NCI-H2081 (cell line): ENCODE measurements at places on chromosomes 13 and 19.

DNA sequence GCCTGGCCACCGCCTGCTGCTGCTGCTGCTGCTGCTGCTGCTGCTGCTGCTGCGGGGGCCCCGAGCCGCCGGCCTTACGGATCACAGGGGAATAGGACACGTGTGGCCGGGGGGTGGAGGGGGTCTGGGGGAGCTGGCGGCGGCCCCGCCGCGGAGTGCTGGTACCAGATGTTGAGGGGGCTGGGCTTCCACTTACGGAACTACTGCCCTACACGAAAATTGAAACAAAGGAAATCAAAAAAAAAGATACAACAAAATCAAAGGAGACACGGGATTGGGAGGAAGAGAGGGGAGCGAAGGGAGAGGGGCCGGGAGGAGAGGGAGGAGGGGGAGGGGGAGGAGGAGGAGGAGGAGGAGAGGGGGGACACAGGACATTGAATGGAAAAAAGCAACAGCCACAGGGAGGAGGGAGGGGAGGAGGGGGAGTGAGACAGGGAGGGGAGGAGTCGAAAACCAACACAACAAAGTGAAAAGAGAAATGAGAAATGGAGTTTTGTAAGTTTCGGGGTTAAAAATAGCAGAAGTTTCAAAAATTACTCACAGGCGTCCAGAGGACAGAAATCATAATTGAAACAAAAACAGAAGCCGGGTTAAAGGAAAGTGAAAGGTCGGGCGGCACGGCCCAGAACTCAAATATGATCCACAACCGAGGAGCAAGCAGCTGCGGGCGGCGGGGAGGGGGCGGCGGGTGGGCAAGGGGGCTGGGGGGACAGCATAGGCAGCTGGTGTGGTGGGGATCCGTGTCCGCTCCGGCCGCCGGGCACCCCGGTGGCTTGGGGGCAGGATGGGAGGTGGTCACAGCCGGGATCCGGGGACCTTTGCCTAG is 57.8 kb downstream of the IER2 start:
- DNase-seq: no peak

GRCh38 chr13:46536341-46536740 is 16.6 kb upstream of the LRCH1 start:
- DNase-seq: no peak

GRCh38 chr13:33193428-33193974 is 92.1 kb downstream of the STARD13 start:
- DNase-seq: no peak

GRCh38 chr19:49434907-49435583 is 6.3 kb downstream of the SLC17A7 start:
- DNase-seq: no peak

GRCh38 chr19:30255791-30256495 is 116.2 kb upstream of the ZNF536 start:
- no peak for DNase-seq

- DNase-seq: no peak
Observed at GRCh38 chr13:77894743-77895142, 23.9 kb downstream of the EDNRB start.

- no peak for DNase-seq
Observed at GRCh38 chr19:38908911-38909310, 3.1 kb downstream of the CCER2 start.

- DNase-seq: no peak
Observed at GRCh38 chr19:452829-453228, 8.0 kb downstream of the SHC2 start.

DNA sequence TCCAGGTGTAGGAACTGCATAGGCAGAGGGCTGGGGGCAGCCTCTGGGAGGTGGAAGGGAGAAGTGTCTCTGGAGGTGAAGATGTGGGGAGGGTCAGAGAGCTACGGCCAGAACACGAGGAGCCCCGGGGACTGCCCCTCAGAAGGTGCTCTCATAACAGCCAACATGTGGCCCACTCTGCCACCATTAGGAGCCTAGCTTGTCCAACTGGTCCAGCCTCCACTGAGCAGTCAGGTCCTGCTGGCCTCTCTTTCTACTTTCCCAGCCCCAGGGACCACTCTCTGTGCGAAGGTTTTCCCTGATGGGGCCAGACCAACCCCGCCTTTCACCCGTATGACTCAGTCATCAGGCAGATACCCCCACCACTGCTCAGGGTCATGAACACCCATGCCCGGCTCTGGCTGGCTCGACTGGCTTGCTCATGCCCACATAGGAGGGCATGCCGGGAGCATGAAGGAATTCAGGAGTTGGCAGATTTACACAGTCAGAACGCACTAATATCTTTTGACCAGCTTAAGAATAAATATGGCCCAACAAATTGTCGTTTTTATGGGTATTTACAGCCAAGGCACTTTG is 37.5 kb upstream of the C19orf12 start:
- DNase-seq: no peak

- no peak for DNase-seq
Observed at GRCh38 chr13:103066781-103067345, 646 bp upstream of the SLC10A2 start.

DNA sequence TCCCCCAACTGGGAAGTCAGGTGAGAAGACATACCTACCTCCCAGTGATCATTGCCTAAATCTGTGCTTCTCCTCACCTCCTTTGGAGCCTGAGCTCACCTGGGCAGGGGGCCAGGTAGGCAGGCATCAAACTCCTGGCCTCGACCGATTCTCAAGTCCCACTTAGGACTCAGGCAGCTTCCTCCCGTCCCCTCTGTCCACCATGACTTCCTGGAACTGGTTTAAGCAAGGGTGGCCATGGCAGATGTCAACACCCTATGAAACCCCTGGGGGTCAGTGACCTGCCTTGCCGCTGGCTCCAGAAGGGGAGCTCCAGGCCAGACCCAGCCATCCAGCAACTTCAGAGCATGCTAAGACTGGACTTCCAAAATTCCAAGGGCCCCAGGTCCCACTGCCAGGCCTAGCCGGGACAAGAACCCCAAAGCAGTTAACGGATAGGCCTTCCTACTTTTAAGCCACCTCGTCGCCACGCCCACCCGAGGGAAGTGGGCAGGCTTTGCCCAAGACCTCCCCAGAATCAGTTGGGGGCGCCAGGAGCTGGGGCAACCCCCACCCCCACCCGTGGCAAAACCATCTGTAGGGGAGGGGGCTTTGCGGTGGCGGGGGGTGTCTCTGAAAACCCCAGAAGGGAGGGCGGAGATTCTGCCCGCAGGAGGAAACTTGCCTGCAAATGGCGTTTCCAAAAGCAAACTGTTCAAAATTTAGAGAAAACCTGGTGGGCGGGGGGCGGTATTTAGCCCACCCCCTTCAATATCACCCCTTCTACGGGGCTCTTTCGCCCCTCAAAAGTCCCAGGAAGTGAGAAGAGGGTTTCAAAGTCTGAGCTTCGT is 657 bp downstream of the PLIN3 start:
- no peak for DNase-seq

- no peak for DNase-seq
Observed at GRCh38 chr19:4075373-4075772, 8.7 kb upstream of the ZBTB7A start.

DNA sequence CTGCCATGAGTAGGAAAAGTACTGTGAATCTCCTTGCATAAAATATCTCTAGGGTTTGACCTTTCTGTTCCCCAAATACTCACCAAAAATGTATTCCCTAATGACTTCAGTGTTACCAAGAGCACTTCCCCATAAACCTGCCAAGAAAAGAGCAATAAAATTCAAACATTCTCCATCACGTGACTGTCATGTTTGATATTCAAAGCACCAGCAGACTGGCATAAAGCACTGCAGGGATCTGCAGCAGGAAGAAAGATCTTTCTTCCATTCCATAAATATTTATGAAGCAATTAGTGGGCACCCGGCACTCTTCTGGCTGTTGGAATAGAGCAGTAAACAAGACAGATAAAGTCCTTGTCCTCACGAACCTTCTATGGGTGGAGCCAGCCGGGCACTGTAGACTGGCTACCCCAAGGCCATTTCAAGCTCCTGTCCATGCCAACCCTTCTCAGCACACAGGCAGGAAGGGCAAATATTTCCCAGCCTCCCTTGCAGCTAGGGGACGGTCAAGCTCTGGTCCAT is 20.3 kb downstream of the PLA2G4C start:
- DNase-seq: no peak

DNA sequence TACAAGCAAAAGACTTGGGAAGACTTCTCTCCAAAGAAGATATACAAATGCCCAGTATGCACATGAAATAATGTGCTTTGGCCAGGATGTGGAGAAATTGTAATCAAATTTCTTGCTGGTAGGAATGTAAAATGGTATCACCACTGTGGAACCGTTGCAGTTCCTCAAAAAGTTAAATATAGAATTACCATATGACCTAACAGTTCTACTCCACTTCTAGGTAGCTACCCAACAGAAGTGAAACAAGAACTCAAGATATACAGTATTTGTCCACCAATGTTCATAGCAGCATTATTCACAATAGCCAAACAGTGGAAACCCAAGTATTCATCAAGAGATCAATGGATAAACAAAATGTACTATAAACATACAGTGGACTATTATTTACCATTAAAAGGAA is 95.0 kb upstream of the KLF5 start:
- DNase-seq: no peak

- DNase-seq: no peak
Observed at GRCh38 chr19:2013683-2013961, 1.9 kb downstream of the BTBD2 start.

DNA sequence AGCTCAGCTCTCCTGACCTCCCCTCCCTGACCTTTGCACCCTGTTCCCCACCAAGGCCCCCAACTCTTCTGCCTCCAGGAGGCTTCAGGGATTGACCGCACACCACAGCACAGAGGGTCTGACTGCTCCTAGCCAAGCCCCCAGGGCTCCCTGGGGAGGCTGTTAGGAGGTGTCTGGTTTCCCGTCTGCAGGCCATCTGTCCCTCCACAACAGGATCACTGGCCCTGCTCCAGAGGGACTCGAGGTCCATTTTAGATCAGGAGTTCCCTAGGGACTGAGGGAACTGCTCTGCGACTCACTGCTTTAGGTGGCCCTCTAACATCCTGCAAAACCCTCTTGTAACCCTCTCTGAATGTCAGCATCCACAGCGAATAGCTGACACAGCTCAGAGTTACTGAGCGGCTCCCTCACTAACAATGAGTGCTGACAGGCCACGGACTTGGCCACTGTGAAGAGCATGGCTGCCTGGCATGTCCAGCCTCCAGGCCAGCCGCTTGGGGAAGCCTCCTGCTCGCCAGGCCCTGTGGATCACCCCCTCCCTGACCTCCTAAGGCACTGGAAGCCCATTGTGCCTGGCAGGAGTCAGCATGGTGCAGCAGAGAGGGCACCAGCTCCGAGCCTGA is 17.7 kb downstream of the GRIK5 start:
- DNase-seq: no peak

DNA sequence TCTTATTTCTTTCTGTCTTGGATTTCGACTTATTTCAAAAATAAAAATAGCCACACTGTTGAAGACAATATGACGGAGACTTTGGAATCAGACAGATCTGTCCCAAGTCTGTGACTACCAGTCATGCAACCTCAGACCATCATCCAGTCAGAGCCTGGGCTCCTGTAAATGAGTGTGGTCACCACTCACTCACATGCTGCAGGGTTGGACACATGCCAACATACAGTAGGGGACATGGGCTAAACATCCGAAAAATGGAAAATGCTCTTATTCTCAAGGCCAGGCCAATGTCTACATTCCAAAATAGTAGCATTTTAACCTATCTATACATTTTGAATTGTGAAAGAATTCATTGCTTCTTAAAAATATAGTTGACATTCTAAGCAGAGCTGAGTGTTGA is 75.5 kb upstream of the EDNRB start:
- DNase-seq: no peak

DNA sequence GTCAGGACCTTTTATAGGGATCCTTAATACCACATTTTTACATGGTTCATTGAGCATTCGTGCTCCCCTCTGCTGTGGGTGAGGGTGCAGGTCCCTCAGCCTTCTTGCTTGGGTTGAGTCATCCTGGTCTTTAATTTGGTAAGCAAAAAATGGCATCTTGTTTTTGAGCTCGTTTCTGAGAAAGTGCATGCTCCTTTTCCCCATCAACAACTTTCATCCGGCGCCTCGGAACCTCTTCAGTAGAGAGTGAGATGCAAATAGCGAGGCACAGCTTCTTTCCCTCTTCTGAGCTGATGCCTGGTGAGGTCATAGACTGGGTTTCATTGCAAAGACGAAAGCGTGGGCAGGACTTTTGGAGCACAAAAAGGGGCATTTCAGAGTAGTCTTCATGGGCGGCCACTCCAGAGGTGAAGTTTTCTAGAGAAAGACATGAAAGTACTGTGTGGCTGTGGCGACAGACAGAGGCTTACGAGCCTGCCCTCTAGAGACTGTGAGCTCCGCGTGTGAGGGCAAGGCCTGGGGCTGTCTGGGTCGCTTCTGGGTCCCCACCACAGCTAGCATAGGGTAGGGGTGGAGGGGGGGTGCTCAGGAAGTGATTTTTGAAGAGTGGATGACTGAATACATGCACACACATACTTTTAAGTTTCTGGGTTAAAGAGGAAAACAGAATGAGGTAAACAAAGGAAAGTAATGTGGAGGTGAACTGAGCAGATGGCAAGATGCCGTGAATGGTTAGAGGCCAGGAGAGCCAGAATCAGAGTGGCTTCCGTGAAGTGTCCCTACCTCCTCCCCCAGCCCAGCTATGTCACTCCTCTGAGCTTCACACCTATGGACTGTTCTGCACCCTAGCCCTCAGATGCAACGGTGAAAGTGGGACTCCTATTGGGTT is 44.3 kb downstream of the BBC3 start:
- no peak for DNase-seq

- no peak for DNase-seq
Observed at GRCh38 chr19:45355910-45356309, 14.5 kb downstream of the ERCC2 start.

- no peak for DNase-seq
Observed at GRCh38 chr19:55370305-55370988, at the start of gene IL11. Gene IL11 (minus strand): TSS chr19:55370463. CDS start chr19:55370310, 153 bp downstream.

GRCh38 chr13:50228527-50228926 is 213.3 kb downstream of the KCNRG start:
- DNase-seq: peak; percentile 11
